ENCODE measurements at places on chromosomes 11 and 22.

- no peak for DNase-seq
- H3K27me3 ChIP-seq = no peaks in the 10 kb centered on the region
- H3K36me3 ChIP-seq = no peaks in the 10 kb centered on the region
- H3K4me3 ChIP-seq = no peak overlapping the region
- no peak overlapping the region for H3K27ac ChIP-seq
These were observed 341 bp downstream of the NAALADL1 start for GRCh38 chr11:65058012-65058411.

GRCh38 chr11:21148376-21148775 lies 479.0 kb downstream of the NELL1 start:
- H3K4me3 ChIP-seq = no peak overlapping the region
- DNase-seq = no peak
- H3K27me3 ChIP-seq = no peaks in the 10 kb centered on the region
- no peak overlapping the region for H3K27ac ChIP-seq

DNA sequence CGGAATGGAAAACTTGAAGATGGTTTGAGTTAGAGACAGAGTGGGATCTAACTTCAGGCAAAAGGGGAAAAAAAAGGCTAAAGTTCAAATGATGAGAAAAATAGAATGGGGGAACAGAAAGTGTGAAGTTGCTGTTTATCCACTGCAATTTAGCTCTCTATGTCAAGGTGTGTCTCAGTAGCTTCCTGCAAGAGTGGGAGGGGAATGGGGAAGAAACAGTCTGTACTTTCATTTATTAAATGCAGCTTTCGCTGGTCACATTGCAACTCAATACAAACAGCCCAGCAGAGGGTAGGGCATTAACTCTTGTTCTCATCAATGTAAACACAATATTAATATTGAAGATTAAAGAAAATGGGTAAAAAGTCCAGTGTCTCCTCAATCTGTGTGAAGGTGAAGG lies 214.7 kb upstream of the SYN3 start:
- DNase-seq = no peak
- H3K27ac ChIP-seq = no peak overlapping the region
- no peaks in the 10 kb centered on the region for H3K27me3 ChIP-seq
- H3K4me3 ChIP-seq = no peak overlapping the region
- H3K36me3 ChIP-seq = no peaks in the 10 kb centered on the region

GRCh38 chr11:15222777-15223176 lies 108.1 kb downstream of the INSC start:
- no peak for DNase-seq
- H3K36me3 ChIP-seq = no peaks in the 10 kb centered on the region
- H3K27me3 ChIP-seq = no peaks in the 10 kb centered on the region
- H3K27ac ChIP-seq = no peak overlapping the region
- no peak overlapping the region for H3K4me3 ChIP-seq
- H3K4me1 ChIP-seq = no peaks in the 10 kb centered on the region

GRCh38 chr11:105132716-105133511 lies 6.7 kb downstream of the CARD18 start:
- H3K4me1 ChIP-seq = no peaks in the 10 kb centered on the region
- no peaks in the 10 kb centered on the region for H3K36me3 ChIP-seq
- no peaks in the 10 kb centered on the region for H3K27me3 ChIP-seq
- no peak overlapping the region for H3K27ac ChIP-seq
- no peak overlapping the region for H3K4me3 ChIP-seq
- no peak for DNase-seq

GRCh38 chr11:72998676-72999075 lies 143.4 kb downstream of the FCHSD2 start:
- no peaks in the 10 kb centered on the region for H3K4me1 ChIP-seq
- DNase-seq = no peak
- H3K4me3 ChIP-seq = no peak overlapping the region
- no peak overlapping the region for H3K27ac ChIP-seq
- H3K27me3 ChIP-seq = no peaks in the 10 kb centered on the region
